ENCODE measurements at places on chromosomes 13 and 19.

GRCh38 chr19:31834070-31834469, 484.8 kb upstream of the TSHZ3 start:
- DNase-seq: no peak

- DNase-seq: no peak
Measured at GRCh38 chr13:20383058-20383457, 142.6 kb downstream of the CRYL1 start.

- DNase-seq: no peak
Measured at GRCh38 chr13:74922963-74923362, 559.0 kb downstream of the TBC1D4 start.

DNA sequence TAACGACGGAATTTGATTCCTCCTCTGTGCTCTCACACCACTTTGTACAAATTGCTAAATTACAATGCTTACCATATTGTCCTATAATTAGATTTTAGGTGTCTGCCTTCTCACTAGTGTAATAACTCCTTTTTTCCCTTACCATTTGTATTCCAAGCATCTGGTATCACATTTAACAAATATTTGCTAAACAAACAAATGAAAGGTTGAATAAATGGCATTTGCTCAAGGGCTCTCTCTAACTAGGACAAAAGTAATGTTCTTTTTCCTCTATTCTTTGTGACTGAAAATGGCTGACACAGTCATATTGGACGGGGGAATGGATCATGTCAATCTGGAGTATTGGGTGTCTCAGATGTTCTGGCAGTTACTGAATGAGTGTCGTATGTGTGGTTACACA, 99.7 kb downstream of the ENOX1 start:
- DNase-seq: no peak

DNA sequence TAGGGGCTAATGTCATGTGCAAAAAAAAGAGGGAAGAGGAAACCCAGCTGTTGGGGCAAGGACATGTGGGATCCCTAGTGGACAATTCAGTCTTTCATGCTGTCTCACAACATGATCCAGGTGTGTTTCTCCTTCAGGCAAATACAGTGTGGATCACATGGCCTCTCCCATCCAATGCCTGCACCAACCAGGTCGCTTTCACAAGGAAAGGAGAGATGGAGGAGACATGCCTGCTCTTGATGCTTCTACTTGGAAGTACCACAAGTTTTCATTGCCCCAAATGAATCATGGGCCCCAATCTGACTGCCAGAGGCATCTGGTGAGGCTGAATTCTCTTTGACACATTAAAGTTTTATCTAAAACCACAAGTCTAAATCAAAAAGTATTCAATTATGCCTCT, 82.1 kb downstream of the DLEU7 start:
- DNase-seq: no peak

DNA sequence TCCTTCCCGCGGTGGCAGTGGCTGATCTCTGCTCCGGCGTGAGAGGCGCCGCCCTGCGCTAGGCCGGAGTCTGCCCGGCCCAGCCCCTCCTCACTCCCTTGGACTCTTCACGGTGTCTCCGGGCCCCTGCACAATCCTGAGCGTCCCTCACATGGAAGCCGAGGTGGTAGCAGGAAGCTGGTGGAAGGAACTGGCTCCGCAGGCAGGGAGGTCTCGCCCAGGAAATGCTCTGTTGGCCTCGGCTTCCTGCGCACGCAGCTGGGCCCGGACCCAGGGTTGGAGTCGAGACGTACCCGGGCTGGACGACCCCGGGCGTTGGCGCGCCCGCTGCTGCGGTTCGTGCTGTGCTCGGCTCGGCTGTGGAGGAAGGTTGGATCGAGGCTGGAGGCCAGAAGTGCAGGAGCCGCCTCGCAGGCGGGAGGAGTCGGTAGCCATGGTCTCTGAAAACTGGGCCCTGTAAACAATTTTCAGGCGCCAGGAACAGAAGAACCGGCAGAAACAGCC, 46.3 kb downstream of the ZNF724 start:
- no peak for DNase-seq

DNA sequence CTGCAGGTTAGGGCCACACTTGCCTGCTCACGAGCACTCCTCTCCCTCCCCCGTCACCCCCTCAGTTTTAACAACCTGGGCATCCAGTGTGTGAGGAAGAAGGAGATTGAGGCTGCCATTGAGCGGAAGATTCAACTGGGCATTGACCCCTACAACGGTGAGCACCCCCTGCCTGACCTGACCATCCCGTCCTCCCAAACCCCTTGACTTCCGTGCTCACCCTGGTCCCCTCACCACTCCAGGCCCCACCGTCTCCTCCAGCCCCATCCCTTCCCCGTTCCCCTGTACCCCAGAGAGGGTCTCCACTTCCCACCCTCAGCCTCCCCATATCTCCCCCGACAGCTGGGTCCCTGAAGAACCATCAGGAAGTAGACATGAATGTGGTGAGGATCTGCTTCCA, 13.6 kb upstream of the CLASRP start:
- no peak for DNase-seq

- DNase-seq: no peak
Measured at GRCh38 chr13:110957931-110958330, 43.1 kb upstream of the ANKRD10 start.

DNA sequence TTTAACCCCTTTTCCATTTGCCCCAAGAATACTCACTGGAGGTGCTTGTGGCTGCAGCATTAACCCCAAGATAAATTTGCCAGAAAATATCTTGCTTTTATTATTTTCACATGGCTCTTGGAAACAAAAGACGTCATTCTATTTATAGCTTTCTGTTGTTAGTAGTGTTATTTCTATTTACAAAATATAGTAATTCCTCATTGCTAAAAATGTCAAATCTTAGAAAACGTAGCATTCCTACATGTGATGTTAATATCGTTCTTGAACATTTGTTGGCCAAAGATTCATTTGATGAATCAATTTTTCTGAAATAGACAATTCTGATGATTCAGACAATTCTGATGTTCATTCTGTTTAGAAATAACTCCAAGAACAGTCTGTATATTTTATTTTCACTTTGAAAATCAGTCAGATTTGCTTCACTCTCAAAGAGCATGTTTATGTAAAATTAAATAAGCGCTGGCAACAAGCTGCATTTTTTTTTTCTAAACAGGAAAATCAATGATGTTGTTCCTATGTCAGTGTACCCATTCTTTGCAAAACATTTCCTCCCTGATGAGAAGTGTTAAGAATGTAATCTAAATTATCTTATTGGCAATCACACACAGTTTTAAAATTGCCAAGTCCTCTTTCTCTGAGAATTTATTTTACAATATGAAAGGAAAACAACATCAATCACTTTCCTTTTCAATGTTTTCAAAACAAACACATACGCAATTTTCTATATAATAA, 334.0 kb downstream of the KCTD12 start:
- DNase-seq: no peak

DNA sequence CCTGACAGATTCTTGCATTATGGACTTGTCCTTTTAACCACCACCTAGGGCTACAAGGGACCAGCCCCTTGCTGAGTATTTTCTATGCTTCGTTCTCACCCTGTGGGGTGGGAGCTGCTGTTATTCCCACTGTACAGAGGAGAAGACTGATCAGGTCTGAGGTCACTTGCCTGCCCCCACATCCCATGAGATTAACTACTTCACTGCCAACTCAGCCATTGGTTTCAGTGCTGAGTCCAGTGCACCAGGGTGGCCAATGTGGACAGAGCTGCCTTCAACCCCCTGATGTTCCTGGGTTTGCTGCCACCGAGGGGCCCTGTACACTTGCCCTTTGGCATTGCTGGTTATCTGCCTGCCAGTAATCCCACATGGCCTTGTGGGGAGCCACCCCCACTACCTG, 6.9 kb downstream of the PRKACA start:
- DNase-seq: no peak

- DNase-seq: no peak
Measured at GRCh38 chr19:43524922-43525835, 1.8 kb downstream of the ETHE1 start.
